ENCODE measurements at places on chromosomes 16 and 17.

GRCh38 chr17:32596206-32596605 is 109.4 kb downstream of the CDK5R1 start:
- H3K36me3 ChIP-seq, result no peaks in the 10 kb centered on the region
- no peaks in the 10 kb centered on the region for H3K27me3 ChIP-seq
- DNase-seq, result no peak
- H3K4me1 ChIP-seq, result peaks cover 6% of the 10 kb centered on the region

DNA sequence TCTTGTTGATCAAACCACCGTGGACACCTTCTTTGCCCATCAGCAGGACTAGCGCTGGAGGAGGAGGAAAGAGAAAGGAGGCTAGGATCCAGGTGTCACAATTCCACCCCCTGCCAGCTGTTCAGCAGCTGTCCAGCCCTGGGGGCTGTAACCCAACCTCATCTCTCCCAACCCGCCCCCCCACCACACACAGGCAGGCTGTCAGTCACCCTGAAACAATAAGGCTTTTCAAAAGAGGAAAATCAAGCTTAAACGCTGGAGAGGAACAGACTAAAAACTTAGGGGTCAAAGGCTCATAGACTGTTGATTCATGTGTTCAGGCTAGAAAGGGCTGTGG is 2.4 kb downstream of the PFN1 start:
- H3K4me3 ChIP-seq, result no peak overlapping the region
- DNase-seq, result no peak
- peaks cover 16% of the 10 kb centered on the region for H3K4me1 ChIP-seq
- no peaks in the 10 kb centered on the region for H3K27me3 ChIP-seq
- H3K36me3 ChIP-seq, result no peaks in the 10 kb centered on the region

DNA sequence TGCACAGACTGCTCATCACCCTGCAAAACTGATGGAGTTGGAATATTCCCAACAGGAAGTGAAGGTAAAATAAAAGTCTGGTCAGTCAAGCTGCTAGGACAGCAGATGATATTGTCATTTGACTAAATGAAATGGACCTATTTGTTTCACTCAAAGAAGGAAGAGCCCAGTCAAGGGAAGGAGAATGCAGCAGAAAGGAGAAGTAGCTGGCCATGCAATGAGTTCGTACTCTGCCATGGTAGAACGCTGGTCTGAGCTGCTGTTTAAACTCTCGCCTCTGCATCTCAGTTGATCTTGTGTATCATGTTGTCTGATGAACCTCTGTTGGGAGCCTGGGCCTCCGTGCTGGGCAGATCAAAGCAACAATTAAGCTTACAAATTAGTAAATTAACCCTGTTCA is 15.6 kb upstream of the YPEL2 start:
- no peaks in the 10 kb centered on the region for H3K4me1 ChIP-seq
- no peak overlapping the region for H3K4me3 ChIP-seq
- DNase-seq, result no peak
- no peaks in the 10 kb centered on the region for H3K36me3 ChIP-seq
- no peak overlapping the region for H3K27ac ChIP-seq

DNA sequence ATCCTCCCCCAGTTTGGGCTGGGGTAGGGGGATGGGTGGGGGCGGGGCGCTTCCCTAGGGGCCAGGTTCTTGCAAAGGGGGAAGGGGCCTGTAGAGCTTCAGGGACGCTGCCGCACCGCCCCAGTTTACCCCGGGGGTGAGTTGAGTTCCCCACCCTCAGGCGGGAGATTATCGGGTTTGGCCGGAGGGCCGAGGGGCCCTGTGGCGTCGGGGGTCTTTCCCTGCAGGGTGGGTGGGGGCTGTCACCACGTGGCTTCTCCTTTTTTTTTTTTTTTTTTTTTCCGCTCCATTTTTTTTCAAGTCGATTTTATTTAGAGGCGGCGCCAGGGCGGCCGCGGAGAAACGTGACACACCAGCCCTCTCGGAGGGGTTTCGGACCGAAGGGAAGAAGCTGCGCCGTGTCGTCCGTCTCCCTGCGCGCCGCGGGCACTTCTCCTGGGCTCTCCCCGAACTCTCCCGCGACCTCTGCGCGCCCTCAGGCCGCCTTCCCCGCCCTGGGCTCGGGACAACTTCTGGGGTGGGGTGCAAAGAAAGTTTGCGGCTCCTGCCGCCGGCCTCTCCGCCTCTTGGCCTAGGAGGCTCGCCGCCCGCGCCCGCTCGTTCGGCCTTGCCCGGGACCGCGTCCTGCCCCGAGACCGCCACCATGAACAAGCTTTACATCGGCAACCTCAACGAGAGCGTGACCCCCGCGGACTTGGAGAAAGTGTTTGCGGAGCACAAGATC is at the start of gene IGF2BP1:
Gene IGF2BP1 (plus strand): TSS at position 283 of the 724 bp plus-strand sequence. CDS start 361 bp downstream, at position 644.
- peaks cover 32% of the 10 kb centered on the region for H3K4me1 ChIP-seq
- peak within 1 kb of the TSS; percentile 97 for H3K4me3 ChIP-seq
- no peaks in the 10 kb centered on the region for H3K36me3 ChIP-seq
- peak within 1 kb of the TSS; percentile 98 for H3K27ac ChIP-seq

DNA sequence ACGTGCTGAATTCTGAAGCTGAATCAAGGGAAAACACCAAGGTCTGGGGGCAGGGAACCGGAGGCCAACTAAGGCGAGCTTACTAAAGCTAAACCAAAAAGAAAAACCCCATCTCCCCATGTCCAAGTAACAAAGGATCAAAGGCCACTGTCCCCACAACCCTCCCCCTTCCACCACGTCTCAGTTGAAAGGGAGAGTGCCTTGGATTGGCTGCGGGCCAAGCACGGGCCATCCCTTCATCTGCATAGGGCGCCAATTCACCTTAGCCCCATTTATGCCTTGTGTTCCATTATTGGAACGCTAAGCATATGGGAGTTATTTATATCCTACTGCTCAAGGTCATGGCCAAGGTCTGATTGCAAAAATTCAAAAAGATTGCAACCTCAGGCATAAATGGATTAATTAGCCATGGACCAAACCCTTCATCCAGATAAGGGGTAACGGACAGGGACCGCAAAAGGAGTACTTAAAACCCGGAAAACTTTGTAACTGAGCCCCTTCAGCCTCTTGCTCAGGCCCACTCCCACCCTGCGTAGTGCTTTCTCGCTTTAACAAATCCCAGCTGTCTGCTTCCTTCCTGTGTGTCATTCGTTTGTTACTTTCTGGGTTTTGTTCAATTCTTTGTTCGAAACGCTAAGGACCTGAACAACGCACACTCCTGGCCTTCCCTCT is 740 bp upstream of the ATP6V0D1 start:
- H3K27me3 ChIP-seq, result no peaks in the 10 kb centered on the region
- peaks cover 6% of the 10 kb centered on the region for H3K4me1 ChIP-seq
- no peak overlapping the region for H3K27ac ChIP-seq
- no peaks in the 10 kb centered on the region for H3K36me3 ChIP-seq
- DNase-seq, result no peak

DNA sequence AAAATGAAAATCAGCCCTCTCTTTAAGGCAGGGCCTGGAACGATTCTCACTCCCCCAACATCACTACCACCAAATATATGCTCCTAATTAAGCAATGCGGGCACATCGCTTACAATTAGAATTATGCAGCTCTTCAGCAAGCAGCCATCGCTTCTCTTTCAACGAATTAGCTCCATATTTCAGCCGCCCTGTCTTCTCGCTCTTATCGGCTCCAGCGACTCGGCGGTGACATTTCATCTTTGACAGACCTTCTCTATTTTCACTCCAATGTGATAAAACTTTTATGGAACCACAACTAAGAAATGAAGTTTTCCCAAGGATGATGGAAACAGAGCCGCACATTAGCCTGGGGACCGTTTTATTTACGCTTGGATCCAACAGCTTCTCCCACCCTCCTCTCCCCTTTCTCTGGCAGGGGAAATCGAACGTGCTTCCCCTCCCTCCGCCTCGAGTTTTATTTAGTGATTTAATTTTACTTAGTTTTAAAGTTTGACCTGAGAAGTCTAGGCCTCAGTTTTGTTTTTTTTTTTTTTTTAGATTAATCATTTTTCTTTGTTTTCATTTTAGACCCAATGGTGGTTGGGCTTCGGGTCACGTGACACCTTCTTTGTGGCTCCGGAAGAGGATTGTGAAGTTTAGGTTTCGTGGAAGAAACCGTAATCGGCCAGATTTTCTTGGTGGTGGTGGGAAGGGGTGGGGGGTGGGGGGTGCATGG is 3.1 kb upstream of the HOXB2 start:
- H3K4me3 ChIP-seq, result no peak overlapping the region
- H3K36me3 ChIP-seq, result no peaks in the 10 kb centered on the region
- H3K4me1 ChIP-seq, result no peaks in the 10 kb centered on the region
- peak; percentile 56 for DNase-seq
- H3K27ac ChIP-seq, result no peak overlapping the region

GRCh38 chr17:17698869-17699351 is 17.7 kb downstream of the RAI1 start:
- no peaks in the 10 kb centered on the region for H3K36me3 ChIP-seq
- peaks cover 86% of the 10 kb centered on the region for H3K27me3 ChIP-seq
- no peak overlapping the region for H3K4me3 ChIP-seq
- DNase-seq, result peak; percentile 57

DNA sequence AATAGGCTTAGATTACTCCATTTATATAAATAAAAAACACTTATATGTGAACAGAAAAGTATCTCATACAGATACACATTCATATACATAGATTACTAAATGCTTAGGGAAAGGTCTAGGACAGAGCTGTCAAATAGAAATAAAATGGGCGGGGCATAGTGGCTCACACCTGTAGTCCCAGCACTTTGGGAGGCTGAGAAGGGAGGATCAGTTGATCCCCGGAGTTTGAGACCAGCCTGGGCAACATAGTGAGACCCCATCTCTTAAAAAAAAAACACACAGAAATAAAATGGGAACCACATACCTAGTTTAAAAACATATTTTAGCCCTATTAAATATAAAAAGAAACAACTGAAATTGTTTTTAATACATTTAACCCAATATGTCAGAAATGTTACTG is 58.9 kb downstream of the CFDP1 start:
- no peaks in the 10 kb centered on the region for H3K27me3 ChIP-seq
- DNase-seq, result no peak
- H3K27ac ChIP-seq, result no peak overlapping the region
- no peaks in the 10 kb centered on the region for H3K36me3 ChIP-seq

DNA sequence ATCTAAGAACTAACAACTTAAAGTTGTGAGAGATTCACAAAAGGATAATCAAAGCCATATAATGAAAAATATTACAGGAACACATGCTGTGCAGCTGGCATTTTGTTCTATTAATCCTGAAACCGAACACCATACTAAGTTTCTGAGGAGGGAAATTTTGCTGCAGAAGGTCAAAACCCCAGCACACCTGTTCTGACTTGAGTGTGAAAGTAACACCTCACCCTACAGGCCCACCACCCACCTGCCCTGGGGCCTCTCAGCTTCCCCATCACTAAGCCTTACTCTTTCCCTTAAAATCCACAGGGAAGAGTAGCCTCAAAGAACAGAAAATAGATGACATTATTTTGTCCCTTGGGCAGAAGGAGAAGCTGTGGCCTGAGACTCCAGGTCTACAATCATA is 44.8 kb downstream of the STAT5A start:
- no peak overlapping the region for H3K4me3 ChIP-seq
- H3K36me3 ChIP-seq, result peaks cover 4% of the 10 kb centered on the region
- peak overlapping the region; percentile 34 for H3K27ac ChIP-seq
- peaks cover 17% of the 10 kb centered on the region for H3K4me1 ChIP-seq
- no peak for DNase-seq

DNA sequence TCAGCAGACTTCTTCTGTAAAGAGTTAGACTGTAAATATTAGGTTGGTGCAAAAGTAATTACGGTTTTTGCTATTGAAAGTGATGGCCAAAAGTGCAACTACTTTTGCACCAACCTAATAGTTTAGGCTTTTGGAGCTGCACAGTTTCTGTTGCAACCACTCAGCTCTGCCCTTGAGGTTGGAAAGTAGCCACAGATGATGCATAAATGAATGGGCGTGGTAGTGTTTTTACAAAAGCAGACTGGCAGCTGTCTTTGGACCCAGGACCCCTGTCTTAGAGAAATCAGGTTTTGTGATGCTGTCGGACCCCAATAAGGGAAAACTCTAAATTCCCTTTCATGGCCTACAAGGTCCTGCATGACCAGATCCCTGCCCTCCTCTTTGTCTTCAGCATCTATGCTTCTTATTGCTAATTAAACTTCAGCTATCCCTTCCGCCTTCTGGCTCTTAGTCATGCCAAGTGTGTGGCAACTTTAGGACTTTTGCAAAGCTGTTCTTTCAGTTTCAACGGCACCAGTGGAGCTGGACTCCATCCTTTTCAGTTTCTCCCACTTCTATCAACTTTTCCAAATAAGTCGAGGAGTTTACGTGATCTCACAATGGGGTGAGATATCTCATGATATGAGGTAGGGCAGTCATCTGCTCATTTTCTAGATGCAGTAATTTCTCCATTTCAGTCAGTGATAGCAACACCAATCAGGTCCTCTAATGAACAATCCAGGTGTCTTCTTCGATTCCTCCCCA is 232.3 kb downstream of the XYLT1 start:
- H3K4me3 ChIP-seq, result no peak overlapping the region
- H3K27me3 ChIP-seq, result no peaks in the 10 kb centered on the region
- H3K27ac ChIP-seq, result no peak overlapping the region

DNA sequence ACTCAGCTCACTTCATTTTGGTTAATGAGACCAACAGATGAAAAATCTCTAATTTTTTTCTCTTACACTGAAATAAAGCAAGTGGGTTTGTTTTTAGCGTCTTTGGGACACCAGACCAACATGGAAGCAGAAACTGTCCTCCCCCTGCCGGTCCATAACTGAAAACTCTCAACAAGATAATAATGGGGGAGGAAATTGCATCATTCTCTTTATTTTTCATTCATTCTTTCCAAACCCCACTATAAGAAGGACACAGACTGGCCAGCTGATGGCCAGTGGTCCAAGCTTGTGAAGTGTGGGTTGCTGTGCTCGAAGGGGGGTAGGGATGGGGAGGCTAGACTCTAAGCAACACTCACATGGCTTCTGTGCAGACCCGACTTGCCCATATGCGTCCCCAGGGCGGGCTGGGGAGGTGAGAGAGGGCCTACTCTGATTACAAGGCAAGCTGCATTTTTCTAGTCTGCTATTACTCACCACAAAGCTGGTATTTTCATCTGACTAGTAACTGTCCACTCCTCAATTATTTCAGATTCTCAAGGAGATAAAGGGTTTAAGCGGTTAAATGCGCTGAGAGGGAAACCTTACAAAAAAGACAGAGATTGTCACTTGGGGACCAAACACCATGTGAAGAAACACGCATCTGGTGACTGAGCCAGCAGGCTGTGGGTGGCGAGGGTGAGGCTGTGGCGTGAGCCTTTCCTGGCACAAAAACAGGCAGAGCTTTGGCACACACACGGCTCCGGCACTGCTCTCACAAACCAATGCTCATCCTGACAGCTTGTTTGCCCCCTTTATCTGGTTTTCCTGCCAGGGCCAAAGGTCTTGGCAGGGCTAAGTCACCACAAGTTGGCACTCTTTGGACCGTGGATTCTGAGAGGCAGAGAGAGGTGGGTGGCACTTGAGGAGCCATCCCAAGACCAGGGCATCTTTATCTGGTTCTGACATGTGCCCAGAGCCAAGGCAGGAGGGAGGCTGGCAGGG is 38.2 kb downstream of the MARF1 start:
- peaks cover 3% of the 10 kb centered on the region for H3K36me3 ChIP-seq
- H3K4me3 ChIP-seq, result no peak overlapping the region
- H3K4me1 ChIP-seq, result no peaks in the 10 kb centered on the region
- no peak overlapping the region for H3K27ac ChIP-seq
- DNase-seq, result no peak

Measured in neural progenitor cell (in vitro differentiated cells).